HS-5 (cell line): ENCODE measurements at places on chromosomes 5 and 9.

GRCh38 chr5:106459541-106459940, 1211.2 kb downstream of the EFNA5 start:
- DNase-seq, result no peak

DNA sequence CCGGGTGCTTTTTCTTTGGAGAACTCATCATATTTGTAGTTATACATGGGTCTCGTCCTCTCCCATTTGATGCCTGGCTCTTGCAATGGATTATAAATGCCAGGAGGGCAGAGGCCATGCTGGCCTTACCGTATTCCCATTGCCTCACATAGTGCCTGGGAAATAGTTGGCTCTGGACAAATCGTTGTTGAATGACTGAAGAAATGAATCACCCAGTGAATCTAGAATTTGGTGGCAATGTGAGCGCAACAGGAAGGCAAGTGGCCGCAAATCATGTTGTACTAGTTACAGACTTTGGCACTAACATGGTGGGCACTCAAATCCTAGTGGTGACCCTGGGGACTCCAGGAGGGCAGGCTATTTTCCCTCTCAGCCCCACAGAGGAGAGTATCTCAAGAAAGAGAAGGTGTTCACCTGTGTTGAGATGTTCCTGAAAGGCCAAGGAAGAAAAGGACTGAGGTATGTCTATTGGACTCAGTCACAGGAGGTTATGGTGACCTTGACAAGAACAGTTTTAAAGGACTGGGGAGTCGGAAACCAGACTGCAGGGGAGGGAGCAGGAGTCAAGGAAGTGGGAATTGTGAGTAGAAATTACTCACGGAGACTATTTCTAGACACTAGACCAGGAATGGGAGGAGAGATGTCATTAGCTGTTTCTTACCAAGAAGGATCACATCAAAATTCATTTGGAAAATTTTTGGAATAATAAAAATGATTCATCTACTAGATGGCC, 61.7 kb upstream of the COL15A1 start:
- DNase-seq, result no peak

- DNase-seq, result no peak
Observed at GRCh38 chr9:124792257-124793014, 15.5 kb downstream of the OLFML2A start.

GRCh38 chr5:173318881-173319620, 9.2 kb downstream of the STC2 start:
- DNase-seq, result no peak

GRCh38 chr9:114694719-114695269, 12.8 kb upstream of the TEX48 start:
- DNase-seq, result no peak

- DNase-seq, result no peak
Observed at GRCh38 chr5:96142786-96143434, 181.3 kb upstream of the ELL2 start.

GRCh38 chr5:135842737-135843136, 8.3 kb downstream of the SLC25A48 start:
- DNase-seq, result no peak

GRCh38 chr5:38553001-38553521, 3.4 kb downstream of the LIFR start:
- no peak for DNase-seq

DNA sequence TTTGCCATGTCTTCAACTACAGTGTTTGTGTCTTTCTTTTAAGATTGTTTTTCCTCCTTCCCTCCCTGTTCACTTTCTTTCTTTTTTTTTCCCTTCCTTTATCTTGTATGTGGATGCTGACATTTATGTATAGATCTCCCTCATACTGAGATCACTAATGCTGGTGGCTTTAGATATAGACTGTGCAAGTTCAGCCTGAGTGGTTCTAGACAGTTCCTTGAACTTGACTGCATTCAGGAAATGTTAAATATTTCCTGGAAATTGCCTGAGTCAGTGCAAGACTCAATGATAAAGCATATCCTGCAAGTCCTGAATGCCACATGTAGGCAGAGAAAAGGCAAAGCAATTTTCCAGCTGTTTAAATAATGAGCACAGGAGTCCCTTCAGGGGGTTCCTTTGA, 182.5 kb upstream of the NR3C1 start:
- DNase-seq, result no peak

- DNase-seq, result no peak
Observed at GRCh38 chr9:108133101-108133500, 643.5 kb upstream of the KLF4 start.

DNA sequence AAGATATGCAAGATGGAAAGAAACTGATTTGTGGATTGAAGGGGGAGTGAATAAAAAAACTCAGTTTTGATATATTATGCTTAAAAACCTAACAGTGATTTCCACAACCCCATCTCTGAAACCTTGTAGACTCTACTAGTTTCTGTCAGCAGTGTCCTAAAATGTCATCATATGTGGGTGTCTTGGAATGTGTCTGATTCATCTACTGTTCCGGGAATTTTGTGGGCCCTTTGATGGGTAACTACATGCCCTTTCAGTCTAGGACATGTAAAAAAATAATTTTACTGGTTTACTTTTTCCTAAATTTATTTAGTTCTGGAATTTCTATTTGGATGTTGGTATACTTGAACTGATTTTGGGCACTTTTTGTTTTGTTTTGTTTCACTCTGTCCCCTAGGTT, 118.9 kb upstream of the NMUR2 start:
- no peak for DNase-seq

GRCh38 chr9:111610149-111610548, 10.7 kb upstream of the PTGR1 start:
- no peak for DNase-seq

DNA sequence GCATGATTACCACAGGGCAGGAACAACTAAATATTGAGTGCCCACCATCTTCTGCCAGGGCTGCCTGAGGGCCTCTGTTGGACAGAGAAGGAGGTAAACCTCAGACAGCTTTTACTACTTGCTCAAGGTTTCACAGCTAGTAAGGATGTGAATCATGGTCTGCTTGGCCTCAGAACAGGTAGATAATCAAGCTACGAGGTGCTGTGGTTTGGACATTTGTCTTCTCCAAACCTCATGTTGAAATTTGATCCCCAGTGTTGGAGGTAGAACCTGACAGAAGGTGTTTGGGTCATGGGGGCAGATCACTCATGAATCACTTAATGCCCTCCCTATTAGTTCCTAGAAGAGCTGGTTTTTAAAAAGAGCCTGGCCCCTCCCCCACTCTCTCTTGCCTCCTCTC, 541.2 kb upstream of the TRPC7 start:
- no peak for DNase-seq

- DNase-seq, result no peak
Observed at GRCh38 chr9:89493671-89494070, 4.2 kb downstream of the SEMA4D start.

DNA sequence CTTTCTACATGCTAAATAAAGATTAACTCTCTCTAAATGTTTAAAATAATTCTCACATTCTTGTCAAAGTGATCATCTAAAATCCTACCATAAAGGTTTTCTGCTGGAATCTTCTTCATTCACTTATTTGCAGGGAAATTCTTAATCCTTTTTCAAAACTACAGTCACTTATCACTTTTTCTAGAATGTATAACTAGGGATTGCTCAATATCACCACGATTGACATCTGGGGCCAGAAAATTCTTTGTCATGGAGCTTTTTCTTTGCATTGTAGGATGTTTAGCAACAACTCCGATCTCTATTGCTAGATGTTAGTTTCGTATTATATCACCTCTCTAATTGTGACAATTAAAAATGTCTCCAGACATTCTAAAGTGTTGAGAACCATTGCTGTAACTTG, 344.9 kb upstream of the PIK3R1 start:
- DNase-seq, result no peak

DNA sequence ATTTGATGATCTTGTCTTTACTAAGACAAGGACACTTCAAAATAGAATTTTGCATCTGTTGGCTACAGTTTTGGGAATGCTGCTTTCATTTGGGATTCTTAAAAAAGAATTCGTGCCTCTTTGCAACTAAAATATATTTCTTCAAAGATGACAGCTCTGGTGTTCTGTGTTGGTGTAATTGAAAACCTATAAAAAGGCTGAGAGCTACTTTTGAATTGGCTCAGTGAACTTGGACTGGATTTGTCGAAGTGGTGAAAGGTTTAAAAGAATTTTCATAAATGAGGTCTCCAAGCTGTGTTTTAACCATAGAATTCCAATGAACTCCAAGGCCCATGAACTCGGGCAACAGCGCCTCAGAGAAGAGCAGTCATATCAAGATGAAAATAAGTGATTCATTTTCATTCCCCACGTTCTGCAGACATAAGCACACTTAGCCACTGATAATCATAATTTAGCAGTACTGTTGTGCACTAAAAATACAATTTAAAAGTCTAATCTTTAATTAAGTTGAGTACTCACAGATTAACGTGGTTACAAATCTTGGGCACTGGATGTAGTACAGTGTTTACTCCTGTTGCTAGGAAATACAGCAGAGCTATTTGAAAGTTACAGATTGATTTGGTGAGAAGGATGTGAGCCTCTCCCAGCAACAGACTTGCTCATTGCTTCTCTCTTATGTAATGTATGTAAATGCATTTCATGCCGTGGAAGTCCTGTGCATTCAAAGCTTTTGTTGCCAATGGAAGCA, 10.9 kb downstream of the SNCAIP start:
- DNase-seq, result no peak

GRCh38 chr5:149756354-149756753, 26.2 kb downstream of the PPARGC1B start:
- DNase-seq, result no peak

GRCh38 chr9:32550150-32550561, 2.0 kb upstream of the SMIM27 start:
- no peak for DNase-seq

GRCh38 chr5:145975361-145976066, 39.1 kb downstream of the SH3RF2 start:
- peak; percentile 28 for DNase-seq

DNA sequence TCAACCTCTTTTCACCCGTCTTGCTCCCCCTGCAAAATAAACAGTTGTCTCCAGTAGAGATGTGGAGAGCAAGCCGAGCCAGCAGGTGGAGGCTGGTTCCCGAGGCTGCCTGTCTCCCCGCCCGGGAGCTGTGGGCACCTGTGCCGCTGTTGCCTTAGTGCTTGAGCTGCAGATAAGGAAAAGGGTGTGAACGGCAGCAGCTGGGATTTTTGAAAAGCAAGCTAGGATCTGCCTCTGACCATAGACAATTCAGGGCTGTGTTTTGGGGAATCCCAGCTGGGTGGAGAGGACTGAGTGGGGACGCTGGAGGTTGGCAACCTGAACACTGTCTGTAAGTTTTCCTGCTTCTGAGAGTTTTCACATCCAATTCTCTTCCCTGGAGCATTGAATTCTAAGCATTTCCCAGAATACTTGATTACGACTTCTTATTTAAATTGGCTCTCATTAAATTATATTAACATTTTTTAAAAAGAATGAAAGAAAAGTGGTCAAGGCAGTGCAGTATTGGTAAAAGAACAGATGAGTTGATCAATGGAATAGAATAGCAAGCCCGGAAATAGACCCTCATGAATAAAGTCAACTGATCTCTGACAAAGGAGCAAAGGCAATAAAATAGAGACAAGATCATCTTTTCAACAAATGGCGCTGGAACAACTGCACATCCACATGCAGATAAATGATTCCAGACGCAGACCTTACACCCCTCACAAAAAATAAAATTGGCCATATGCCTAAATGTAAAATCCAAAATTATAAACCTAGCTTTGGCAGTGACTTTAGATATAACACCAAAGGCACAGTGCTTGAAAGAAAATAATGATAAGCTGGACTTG, 9.7 kb downstream of the WNK2 start:
- DNase-seq, result no peak

- DNase-seq, result no peak
Observed at GRCh38 chr5:51806677-51807076, 423.4 kb downstream of the ISL1 start.

DNA sequence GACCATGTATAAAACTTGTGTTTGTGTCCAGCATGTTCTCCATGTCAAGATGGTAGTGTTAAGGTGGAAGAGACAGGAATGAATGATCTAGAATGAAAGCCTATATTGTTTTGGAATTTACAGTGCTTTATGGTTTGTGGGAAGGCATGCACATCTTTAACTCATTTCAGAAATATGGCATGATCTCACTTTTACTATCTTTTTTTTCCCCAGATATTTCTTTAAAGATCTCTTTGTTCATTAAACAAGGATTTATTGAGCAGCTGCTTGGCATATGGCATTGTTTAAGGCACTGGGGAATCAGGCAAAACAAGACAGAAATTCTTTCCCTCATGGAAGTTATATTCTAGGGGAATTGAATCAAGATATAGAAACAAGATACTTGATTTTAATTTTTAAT, 51.7 kb downstream of the SLC12A2 start:
- no peak for DNase-seq

DNA sequence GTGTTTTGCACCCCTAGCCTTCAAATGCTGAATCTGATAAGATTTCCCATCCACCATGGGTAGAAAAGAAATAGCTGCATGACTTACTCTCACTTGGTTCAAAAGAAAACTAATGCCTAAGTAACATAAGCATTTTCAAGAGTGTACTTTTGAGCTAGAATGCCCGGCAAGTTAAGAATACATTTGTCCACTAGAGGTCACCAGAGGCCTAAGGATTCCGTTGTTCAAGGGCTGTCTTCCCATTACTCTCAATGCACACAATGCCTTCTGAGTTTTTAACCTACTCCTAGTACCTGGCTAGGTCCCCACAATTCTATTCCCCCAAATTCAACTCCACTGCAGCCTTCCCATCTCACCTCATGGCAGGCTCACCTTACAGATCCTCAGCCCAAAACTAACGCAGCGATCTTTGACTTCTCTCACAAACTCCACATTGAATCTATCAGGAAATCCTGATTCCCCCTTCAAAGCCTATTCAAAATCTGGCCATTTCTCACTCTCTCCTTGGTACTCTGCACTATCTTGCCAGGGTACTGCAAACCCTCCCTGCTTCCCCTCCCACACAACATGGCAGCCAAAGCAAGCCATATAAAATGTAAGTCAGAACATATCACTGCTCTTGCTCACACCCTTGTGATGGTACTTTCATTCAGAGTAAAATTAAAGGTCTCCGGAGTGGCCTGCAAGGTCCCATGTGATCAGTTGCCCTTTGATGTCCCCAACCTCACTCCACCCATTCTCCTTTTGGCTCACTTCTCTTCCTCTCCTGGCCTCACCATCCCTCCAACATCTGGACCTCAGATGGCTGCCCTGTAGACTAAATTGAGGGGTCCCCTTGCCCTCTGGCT, 13.4 kb downstream of the OXCT1 start:
- DNase-seq, result no peak

- DNase-seq, result no peak
Observed at GRCh38 chr5:81750308-81751008, 439 bp downstream of the SSBP2 start.

DNA sequence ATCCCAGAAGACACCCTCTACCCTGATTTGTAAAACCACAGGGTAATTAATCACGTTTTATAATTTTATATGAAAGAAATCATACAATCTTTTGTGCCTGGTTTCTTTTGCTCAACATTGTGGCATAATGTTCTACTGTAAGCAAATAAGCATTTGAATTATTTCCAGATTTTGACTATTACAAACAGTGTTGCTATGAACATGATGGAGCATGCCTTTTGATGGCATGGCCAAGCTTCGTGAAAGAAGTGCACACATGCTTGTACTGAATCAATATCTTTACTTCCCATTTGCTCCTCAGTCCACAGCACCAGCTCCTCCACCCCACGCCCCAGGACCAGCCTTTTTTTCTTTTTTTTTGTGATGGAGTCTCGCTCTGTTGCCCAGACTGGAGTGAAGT, 29.9 kb downstream of the ACSL6 start:
- DNase-seq, result no peak
